ENCODE measurements at places on chromosomes 2 and 18.

- peak; percentile 26 for DNase-seq
These were observed 154.3 kb downstream of the EIPR1 start for GRCh38 chr2:3223080-3223923.

- no peak for DNase-seq
These were observed 59.1 kb downstream of the NCK2 start for GRCh38 chr2:105803773-105804172.

DNA sequence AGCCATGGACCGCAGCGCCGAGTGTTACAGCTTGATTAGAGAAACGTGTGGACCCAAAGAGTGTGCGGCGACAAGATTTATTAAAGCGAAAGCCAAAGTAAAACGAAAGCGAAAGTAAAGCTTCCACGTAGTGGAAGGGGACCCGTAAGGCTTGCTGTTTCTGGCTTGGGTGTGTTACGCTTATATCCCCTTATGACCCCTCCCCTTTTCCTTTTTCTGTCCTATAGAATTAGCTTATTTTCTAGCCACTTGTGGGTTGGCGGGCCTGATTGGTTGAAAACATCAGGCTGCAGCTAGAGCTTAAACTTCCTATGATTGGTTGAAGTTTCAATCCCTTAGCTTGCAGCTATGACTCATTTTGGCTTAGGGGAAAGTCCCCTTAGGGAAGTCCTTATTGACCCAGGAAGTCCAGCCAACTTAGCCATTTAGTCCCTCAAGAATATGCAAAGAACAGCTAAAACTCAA, 969.7 kb downstream of the DCDC2C start:
- no peak for DNase-seq

DNA sequence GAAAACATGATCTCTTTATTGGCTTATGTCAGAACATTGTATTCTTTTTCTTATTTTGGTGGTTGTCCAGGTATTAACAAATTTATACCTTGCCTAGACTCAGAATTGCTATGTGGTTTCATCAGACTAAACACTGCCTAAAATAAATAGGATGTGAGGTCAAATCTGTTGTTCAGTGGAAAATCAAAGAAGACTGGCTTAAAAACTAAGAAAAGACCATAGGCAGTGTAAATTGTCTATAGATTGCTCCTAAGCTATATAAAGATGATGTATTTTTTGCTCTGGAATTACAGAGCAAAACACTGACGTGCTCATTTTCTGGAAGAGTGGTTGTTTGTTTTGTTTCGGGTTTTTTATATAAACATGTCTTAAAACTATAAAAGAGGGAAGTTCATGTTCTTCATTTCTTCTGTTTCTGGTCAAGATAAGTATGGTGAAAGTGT, 266.0 kb downstream of the ALPK2 start:
- DNase-seq = no peak

- DNase-seq = no peak
These were observed 99.3 kb downstream of the SPTBN1 start for GRCh38 chr2:54555318-54555837.

DNA sequence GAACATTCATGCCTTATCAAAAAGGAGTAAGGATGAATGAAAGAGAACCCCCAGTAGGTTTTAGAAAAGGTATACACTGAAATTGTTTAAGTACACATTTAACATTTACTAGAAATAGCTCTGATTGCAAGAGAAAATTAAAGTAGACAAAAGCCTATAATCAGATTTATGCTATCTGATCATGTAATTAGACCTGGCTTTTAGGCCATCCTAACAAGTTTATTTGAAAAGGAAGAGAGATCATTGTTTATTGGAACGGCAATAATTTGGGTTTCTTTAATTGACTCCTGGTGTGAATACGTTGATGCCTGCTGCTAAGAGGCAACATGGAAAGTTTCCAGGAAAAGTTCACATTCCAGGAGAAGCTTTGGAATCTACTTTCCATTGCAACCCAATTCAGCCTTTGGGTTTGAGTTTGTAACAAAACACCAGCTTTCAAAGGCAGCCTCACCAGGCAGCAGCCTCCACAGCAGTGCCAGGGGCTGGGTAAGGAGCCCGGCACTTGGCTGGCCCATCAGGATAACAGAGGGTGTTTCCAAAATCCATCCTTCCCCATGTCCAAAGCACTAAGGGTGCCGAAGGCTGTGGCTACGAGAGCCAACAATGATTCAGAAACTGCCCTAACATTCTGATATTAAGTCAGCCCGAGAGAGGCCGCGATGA, 18.0 kb downstream of the FZD7 start:
- no peak for DNase-seq

GRCh38 chr18:47917923-47918610, 12.4 kb downstream of the SMAD2 start:
- no peak for DNase-seq

GRCh38 chr2:28161466-28161865, 231.2 kb upstream of the FOSL2 start:
- no peak for DNase-seq

DNA sequence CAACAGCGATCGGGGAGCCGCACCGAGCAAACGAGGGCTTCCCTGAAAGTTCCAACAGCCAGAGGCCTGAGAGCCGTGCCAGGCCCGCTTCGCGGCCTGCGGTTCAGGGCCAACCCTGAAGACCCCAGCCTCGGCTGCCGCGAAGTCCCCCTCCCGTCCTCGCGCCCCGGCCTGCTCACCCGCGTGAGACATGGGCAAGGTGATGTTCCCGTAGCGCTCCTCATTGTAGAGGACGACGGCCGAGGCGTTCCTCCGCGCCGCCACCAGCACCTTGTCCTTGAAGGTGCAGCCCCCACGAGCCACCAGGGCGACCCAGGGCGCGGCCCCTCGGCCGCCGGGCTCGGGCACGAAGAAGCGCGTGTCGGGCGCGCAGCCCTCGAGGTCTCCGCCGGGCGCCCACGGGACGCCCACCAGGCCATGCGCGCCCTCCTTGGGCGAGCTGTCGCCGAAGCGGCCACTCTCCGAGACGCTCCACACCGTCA, 510 bp downstream of the RNF149 start:
- DNase-seq = peak; percentile 49

DNA sequence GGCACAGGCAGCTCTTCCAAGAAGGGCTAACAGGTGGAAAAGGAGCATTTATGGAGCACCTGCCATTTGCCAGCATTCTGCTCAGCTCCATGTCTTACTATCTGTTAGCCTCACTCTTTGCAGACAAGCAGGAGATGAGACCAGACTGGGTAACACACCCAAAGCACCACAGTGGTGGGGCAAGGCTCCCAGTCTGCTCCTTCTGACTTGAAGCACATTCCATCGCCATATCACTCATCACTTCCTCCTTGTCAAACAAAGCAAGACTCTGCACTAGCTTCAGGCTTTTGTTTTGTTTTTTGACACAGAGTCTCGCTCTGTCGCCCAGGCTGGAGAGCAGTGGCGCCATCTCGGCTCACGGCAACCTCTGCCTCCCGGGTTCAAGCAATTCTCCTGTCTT, 182.8 kb downstream of the MGAT5 start:
- DNase-seq = no peak

DNA sequence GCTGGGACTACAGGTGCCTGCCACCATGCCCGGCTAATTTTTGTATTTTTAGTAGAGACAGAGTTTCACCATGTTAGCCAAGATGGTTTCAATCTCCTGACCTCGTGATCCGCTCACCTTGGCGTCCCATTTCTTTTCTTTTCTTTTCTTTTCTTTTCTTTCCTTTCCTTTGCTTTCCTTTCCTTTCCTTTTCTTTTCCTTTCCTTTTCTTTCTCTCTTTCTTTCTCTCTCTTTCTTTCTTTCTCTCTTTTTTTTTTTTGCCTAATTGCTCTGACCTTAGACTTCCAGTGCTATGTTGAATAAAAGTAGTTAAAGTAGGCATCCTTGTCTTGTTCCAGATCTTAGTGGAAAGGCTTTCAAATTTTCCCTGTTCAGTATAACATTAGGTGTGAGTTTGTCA, 41.0 kb upstream of the REEP1 start:
- DNase-seq = no peak

DNA sequence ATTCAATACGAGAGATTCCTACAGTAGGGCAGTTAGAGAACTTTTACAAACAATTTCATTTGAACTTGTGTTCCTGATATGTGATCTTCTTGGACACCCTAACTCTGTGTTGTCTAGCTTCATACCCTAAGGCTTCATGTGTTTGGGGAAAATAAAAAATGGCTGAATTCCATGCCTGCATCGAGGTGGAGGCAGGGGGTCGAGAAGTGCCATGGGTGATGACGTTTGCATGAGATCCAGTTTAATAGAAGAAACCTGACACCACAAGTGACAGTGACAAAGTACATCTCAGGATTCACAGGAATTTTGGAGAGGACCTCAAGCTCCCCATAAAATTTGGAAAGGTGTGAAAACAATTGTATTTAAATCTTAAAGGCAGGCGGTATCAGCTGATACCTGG, 169.2 kb upstream of the NABP1 start:
- no peak for DNase-seq

DNA sequence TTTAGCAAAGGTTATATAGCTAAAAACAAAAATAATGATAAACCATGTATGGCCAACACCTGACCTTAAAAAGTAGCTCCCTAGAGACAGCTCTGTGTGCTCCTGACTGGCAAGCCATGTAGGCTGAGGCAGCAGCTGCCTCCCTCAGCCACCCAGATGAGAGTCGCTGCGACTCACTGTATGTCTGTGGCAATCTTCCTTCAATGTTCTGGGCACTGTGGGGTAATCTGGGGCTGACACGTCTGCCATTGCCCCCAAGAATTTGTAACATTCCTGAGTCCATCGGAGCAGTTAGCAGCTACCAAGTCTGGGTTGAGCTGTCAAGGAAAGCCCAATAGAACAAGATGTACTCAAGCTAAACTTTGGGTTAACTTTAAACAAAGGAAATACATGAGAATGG, 106.4 kb upstream of the DAPL1 start:
- DNase-seq = no peak

GRCh38 chr2:151289972-151290866, 751 bp upstream of the NMI start:
- DNase-seq = no peak

GRCh38 chr18:13823707-13824395, at the start of gene MC5R:
MC5R (plus strand) TSS chr18:13824149; CDS start chr18:13825766, 1,617 bp downstream.
- DNase-seq = peak; percentile 85

DNA sequence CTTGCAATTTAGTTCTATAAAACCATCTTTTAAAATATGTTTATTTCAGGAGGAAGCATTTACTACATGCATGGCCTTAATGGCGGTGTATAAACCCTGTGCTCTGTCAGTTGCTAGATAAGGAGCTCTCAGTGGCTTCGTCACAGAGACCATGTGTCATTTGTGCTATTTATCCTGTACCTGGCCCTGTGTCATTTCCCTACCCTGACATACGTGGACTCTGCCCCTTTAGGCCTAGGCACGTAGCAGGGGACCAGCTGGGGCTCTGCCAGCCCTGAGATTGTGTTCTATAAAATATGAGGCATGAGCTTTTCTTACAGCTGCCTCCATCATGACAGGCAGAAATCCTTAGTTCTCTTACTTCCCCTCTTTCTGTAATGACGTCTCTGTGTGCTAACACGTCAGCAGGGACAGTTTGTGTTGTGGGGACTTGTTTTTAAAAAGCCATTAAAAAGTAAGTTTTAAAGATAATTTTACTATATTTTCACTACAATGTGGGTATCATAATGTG, 88.0 kb downstream of the ITGB1BP1 start:
- DNase-seq = no peak

- DNase-seq = no peak
These were observed 78.6 kb downstream of the RFTN2 start for GRCh38 chr2:197596766-197597165.

DNA sequence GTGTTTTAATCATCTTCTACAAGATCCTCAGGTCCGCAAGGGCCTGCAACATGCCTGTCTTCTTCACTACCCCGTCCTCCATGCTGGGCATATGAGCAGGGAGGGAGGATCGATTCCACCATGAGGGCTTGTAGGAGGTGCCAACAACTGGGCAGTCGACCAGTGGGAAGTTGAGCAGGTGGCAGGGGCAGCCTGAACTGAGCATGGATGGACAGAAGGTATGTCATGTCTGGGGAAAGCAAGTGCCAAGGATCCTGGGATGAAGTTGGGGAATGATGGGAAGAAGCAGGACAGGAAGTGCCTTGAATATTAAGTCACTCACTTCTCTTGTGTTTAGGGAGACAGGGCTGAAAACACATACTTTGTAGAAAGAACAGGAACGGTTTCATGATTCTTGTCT, 44.7 kb downstream of the CTIF start:
- no peak for DNase-seq

GRCh38 chr18:5770176-5770575, 125.1 kb downstream of the TMEM200C start:
- no peak for DNase-seq

GRCh38 chr18:25724121-25724520, 366.3 kb downstream of the SS18 start:
- DNase-seq = no peak

DNA sequence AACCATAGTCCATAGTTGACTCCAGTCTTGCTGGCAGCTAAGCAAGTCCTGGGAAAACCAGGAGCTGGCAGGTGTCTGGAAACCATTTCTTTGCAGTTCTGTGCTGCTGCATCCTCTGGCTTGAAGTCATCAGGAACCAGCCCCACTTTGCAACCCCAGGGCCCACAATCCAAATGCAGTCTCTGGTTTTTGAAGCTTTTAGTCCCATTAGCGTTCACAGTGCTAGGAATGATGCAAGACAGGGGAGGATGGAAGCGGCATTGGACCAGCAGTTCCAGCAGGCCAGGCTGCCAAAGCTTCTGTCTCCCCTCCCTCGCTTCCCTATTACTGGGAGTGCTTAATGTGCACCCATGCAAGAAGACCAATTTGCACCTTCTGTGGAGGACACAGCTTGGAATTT, 106.4 kb downstream of the ZBTB7C start:
- no peak for DNase-seq

- peak; percentile 58 for DNase-seq
These were observed 19.7 kb downstream of the VIL1 start for GRCh38 chr2:218438596-218438995.

DNA sequence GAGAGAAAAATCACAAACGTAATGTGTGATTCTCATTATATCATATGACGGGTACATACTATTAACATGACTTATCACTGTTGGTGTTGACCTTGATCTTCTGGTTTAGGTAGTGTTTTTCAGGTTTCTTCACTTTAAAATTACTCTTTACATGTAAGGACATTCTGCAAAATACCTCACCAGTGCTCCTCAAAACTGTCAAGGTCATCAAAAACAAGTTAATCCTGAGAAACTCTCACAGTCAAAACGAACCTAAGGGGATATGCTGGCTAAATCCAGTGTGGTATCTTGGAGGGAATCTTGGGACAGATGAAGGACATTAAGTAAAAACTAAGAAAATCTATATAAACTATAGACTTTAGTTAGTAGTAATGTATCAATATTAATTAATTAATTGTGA, 499.8 kb downstream of the IRS1 start:
- DNase-seq = no peak

- DNase-seq = no peak
These were observed 248.3 kb downstream of the PLCL1 start for GRCh38 chr2:198052741-198053140.

- DNase-seq = no peak
These were observed 267.7 kb downstream of the PRKCE start for GRCh38 chr2:45919160-45919650.

- no peak for DNase-seq
These were observed 70.6 kb downstream of the RPE start for GRCh38 chr2:210072922-210073509.

GRCh38 chr2:126837966-126838715, 60.5 kb upstream of the TEX51 start:
- DNase-seq = no peak

GRCh38 chr2:99648178-99648844, 158.5 kb upstream of the REV1 start:
- no peak for DNase-seq

- no peak for DNase-seq
These were observed 83.2 kb downstream of the CTIF start for GRCh38 chr18:48621815-48622555.
